NCI-H2107 (cell line): ENCODE measurements at places on chromosomes 1 and 21.

- no peak for DNase-seq
These were observed 112.6 kb upstream of the B3GALT2 start for GRCh38 chr1:193299038-193299437.

DNA sequence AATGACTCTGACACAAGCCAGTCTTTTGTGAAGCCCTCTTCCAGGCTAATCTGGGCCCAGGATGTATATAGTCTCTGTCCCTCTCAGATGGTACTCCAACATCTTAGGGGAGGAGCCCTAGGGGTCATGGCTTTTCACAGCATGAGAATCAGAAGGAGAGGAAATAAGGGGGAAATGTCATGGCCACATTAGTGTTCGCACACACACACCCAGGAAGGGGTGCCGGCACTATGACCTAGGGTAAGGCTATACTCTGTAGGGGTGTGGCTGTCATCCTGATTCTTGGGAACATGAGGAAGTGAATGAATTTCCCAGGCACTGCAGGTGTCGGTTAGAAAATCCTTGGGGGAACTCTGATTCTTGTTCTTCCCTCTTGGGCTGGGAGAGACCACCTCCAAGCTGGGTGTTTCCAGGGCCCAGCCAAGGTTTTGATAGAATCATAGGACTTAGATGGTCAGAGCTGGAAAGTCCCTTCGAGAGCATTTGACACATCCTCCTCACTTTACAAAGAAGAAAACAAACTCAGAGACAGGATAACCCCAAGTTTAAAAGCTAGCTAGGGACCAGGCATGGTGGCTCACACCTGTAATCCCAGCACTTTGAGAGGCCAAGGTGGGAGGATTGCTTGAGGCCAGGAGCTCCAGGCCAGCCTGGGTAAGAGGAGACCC, 22.0 kb downstream of the GFI1 start:
- no peak for DNase-seq

DNA sequence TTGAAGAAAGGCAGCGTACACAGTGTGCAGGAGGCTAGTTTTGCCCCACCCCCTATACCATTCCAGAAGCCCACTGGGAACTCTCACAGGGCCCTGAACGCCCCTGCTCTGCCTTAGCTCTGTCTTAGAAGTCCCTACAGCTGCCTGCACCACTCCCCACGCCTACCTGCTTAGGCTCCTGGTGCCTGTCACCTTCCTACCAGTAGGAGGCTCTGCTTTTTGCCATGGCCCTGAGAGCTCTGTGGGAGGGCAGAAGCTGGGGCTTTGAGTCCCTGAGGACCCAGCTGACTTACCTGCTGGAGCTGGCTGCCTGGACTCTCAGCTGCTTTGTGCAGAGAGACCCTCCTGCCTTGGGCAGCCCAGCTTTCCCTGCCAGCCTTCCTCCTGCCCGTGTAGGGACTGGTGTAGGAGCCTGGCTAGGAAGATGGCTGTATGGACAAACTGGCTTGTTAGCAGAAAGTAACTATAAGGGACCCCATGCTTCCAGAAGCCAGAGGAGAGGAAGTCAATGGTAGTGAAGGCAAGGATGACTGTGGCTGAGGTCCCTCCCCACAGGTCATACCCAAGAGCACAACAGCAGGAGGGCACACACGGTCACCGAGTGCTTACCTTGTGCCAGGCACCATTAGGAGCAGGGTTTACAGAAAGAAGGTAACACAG, 9.8 kb upstream of the CELSR2 start:
- peak; percentile 52 for DNase-seq

DNA sequence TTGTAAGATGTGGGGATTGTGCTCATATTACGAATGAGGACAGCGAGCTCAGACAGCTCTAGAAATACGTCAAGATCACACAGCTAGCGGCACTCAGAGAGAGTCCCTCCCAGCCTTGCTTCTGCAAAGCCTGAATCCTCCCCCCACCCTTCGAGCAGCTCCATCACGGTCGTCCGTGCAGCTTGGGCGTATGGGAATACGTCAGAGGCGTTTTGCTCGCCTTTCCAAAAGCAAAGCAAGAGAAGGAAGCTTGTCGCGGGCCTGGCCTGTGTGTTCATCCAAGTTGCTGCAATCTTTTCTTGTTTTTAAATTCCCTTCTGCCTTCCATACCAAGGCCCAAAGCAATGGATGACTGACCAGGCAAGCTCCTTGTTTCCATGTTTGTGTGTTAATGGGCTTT, 125.5 kb upstream of the IRF2BP2 start:
- DNase-seq, result no peak

DNA sequence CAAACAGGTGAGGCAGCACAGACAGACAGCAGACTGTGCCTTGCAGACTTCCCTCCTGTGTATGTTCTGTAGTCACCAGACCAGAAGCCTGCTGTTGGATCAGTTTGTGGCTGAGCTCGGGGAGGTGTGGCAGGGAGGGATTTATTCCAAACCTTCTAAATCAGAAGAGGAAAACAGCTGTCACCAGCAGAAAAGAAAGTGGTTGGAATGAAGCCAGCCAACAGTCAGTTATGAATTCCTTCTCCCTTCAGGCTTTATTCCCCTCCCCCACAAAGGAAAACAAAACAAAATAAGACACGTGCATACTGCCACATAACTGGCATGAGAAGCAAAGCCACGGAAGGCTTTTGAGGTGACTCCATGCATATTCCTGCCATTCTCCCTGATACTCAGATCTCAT, 19.0 kb upstream of the PIGV start:
- DNase-seq, result no peak
